Mucosa of gallbladder (tissue), 1 donor: ENCODE measurements at places on chromosomes 1 and 21.
A peak's percentile ranks its signal among the peaks of the same experiment; 100 is the strongest.

GRCh38 chr1:168281603-168282325 lies 1.1 kb downstream of the TBX19 start:
- DNase-seq = no peak

- DNase-seq = no peak
Observed at GRCh38 chr1:240652549-240652948, 40.6 kb upstream of the GREM2 start.

DNA sequence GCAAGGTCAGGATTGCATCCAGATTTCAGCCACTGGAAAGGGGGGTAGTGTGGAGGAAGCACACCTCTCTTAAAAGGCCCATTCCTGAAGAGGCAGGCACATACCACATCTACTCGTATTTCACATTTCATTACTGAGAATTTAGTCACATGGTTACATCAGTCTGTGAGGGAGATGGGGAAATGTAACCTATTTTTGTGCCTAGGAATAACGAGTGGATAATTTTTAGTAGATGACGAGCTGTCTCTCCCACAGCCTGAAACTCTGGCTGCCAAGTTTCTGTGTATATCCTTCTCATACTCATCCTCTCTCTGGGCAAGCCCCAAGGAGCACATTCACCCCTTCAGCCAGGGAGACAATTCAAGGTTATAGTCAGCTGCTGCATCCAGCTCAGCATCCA lies 10.3 kb upstream of the C21orf91 start:
- no peak for DNase-seq

DNA sequence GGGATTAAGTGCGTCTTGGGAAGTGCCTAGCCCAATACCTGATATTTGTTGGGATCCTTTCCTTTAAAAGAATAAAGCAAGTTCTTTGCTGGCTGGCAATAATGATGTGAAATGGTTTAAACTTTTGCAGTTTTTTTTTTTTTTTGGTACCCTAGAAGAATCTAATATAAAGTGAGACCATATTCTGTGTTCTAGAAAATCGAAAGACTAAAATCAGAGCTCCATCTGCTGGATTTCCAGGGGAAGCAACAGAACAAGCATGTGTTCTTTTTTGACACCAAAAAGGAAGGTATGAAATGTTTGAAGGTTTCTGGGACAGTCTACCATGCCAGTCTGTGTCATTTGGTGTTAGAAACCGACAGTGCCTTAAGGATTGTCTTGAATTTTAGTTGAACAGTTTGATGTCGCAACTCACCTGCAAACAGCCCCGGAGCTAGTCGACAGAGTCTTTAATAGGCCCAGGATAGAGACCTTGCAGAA lies 6.4 kb downstream of the UTP11 start:
- no peak for DNase-seq

DNA sequence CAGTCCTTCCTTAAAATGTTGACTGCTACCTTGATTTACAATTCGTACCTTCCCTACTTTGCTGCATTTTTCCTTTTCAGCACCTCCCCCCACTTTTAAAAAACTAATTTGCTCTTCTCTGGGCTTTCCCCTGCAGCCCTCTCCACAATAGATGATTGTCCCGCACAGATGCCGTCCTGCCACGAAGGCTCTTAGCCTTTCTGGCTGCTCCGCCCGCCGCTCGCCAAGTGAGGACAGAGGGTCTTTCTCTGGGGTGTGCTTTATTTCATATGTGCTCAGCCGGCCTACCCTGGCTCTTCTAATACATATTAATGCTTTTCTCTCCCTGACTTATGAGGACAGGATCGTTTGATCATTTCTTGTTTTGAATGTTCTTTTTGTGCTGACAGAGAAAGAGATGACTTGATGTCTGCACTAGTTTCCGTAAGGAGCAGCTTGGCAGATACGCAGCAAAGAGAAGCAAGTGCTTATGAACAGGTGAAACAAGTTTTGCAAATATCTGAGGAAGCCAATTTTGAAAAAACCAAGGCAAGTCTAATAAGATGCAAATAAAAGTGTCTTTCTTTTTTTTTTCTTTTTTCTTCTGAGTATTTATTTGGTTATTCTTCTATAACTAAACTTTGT lies 60.6 kb downstream of the SDCCAG8 start:
- DNase-seq = no peak

DNA sequence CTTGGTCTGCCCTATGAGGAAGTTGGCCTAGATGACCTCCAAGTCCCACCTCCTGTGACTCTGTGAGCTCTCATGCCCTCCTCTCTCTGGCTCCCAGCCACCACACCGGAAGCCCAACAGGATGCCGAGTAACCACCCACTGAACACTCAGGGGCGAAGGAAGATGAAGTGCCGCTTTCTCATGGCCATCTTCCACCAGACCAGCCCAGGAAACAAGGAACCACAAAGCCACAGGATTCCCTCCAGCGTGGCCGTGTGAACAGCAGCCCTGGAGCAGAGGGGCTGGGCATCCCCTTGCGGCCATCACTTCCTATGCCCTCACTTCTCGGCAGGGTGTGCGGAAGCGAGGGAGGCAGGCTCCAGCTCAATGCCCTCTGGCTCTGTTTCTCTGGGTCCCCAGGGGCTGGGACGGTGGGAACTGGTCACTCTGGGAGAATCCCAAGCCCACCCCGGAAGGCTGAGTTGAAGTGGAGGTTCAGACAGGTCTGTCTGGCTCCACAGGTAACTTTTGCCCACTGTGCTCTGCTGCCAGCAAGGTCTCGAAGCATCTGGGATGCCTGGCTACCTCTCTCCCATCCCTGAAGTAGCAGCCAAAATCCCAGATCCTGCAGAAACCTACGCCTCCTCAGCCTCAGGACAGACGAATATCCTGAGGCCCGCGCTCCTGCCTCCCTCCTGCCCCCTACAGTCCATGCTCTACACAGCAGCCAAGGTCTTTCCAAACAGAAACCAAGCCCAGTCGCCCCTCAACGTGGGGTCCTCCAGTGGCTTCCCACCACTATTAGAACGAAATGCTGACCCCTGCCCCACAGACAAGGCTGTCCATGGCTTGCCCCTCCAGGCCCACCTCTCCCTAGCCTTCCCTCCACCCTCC lies 44.2 kb upstream of the ECE1 start:
- peak; percentile 79 for DNase-seq

DNA sequence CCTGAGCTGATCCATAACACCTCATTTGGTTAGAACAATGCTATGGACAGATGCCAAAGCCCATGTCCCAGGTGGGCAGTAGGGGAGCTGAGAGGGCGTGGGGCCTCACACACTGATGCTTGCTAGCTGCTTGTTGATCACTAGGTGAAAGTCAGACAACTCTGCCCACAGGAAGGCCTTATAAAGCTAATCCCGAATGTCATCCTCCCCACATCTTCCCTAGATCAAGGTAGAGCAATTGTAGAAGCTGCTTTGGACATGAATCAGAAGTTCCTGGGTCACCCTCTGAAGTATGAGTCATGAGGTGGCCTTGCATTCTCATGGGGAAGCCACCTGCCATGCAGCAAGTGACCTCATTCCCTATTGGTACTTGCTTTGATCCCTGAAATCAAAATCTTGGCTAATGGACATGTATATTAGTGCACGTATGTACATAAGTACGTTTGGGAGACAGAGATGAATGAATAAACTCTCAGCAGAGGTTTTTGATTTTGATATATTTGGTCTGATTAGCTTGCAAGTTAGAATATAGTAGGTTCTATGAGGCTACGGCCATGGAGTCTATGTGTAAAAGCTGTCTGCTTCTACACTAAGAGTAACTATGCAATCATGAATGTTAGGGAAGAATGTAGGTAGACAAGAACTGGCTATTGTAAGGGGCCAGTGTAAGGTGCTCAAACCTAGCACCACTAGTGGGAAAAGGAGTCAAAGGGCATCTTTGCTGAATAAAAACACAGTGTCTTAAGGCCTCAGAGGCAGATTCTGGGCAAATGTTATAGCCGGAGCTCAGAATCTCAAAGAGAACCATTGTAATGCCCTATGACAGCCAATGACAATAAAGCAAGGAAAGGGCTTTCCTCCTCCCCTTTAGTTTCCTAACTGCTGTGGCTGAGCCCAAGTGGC lies 52.6 kb downstream of the ABCA4 start:
- DNase-seq = peak; percentile 61

DNA sequence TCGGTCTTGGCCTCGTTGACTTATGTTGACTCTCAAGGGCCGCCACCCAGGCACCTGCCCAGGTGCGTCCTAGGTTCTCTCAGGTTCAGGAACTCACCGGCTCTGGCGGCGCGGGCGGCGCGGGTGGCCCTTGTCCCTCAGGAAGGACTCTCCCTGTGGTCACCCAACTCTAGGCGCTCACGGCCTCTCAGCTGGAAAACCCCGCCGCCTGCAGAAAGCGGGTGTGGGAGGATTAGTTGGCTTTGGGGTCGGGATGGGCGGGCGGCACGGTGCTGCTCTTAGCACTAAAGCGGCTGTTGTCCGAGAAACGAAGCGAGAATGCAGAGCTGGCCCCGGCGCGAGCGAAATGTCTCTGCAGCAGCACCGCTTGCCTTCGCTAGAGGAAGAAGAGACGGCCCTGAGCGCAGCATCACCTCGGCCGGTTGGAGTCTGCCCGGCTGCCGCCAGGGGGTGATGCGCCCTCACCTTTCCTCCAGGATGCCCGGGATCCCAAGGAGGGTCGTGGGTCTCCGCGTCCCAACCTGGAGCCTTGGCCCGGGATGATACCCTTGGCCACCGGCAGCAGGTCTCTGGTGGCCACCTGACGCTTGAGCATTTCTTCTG lies 8.1 kb upstream of the TADA1 start:
- peak; percentile 19 for DNase-seq

- DNase-seq = no peak
Observed at GRCh38 chr1:239617731-239618130, 231.4 kb downstream of the CHRM3 start.

DNA sequence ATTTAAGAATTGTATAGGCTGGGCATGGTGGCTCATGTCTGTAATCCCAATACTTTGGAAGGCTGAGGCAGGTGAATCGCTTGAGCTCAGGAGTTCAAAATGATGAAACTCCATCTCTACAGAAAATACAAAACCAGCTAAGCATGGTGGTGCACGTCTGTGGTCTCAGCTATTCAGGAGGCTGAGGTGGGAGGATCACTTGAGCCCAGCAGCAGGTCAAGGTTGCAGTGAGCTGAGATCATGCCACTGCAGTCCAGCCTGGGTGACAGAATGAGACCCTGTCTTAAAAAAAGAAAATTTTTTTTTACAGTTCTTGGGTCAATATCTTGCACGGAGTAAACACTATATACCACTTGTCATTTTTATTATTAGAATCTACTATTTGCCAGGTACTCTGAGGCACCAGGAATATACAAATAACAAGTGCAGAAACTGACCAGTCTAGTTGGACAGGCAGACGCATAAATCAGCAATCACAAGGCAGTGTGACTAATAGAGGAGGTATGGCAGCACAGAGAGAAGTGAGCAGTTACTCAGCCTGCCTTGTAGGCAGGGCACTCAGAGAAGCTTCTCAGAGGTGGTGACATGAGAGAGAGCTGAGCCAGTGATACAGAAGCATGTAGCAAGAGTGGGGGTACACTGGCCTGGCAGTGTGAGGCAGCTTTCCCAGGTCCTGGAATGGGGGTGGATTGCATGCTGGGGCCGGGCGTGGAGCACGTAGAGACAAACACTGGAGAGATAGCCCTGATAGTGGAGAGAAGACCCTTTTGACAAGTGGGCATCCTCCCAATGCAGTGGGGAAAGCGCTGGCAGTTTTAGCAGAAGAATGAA lies 8.0 kb downstream of the PHLDA3 start:
- DNase-seq = peak; percentile 75

GRCh38 chr1:202018468-202019234 lies 8.3 kb downstream of the ELF3 start:
- peak; percentile 89 for DNase-seq

DNA sequence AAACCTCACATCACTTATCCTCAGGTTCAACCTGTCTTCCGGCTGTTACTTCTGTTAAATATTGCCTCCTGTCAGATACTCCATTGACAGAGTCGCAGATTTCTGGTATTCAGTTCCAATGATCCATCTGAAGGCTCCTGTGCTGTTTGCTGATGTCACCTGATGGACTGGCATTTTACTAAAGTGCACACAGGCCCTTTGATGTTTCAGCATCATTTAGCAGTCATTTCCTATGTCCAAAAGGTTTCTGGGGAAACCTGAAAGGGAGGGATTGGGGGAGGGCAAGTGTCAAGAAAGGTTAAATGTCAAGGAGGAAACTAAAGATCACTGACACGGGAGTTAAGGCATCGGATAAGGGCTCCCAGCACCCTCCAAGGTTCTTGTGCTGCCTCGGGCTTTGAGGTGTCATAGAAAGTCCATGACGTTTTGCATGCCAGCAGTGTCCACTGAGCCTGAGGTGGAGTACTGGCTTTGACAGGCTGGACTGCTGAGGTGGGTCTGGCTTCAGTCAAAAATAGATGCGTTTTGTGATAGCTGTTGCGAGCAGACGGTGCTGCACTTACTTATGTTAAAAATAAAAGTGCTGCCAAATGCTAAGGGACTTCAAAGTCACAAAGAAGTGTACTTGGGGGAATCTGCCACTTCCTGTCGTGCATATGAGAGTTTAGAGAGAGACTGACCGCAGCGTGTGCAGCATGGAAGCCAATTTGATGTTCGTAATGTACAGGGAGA lies 30.8 kb downstream of the XCL2 start:
- DNase-seq = no peak

DNA sequence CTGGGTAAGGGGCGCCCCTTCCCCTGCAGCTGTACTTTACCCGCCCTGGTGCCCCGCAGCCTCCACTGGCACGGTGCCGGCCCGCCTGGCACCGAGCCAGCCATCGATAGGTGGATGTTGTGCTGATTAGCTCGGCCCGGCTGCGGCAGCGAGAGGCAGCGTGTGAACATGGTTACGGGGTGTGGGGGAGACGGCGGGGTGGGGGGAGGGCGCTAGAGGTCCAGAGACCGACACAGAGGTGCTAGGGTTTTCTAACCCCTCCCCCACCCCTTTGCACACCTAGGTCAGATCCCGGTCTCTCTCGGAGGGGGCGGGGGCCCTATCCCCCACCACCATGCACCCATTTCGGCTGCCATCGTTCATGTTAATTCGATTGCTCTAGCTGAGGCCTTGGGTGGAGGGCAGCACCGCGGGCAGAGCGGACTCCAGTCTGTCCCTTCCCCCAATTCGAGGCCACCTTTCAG lies 6.7 kb downstream of the EFNA4 start:
- no peak for DNase-seq

- DNase-seq = no peak
Observed at GRCh38 chr1:25238046-25238445, 5.7 kb upstream of the SYF2 start.

GRCh38 chr1:156069490-156070455 lies 8.8 kb downstream of the RAB25 start:
- DNase-seq = no peak

GRCh38 chr21:44686000-44686781 lies 4.2 kb upstream of the KRTAP12-1 start:
- peak; percentile 7 for DNase-seq

DNA sequence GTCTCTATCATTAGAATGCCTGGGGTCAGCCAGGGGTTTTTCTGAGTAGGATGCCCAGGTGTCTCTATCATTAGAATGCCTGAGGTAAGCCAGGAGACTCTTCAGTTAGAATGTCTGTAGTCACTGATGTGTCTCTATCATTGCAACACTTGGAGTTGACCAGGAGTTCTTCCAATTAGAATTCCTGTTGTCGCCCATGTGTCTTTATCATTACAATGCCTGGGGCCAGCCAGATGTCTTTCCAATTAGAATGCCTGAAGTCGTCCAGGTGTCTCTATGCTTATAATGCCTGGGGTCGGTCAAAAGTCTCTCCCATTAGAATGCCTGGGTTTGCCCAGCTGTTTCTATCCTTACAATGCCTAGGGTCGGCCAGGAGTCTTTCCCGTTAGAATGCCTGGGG lies 55.8 kb downstream of the RNF187 start:
- DNase-seq = no peak

GRCh38 chr1:167841530-167841929 lies 72.4 kb downstream of the ADCY10 start:
- DNase-seq = no peak

GRCh38 chr1:25232866-25233784 lies 823 bp upstream of the SYF2 start:
- peak; percentile 81 for DNase-seq

- DNase-seq = no peak
Observed at GRCh38 chr1:29202053-29202452, 20.4 kb upstream of the SRSF4 start.
